ENCODE measurements at places on chromosomes 6 and 20.

DNA sequence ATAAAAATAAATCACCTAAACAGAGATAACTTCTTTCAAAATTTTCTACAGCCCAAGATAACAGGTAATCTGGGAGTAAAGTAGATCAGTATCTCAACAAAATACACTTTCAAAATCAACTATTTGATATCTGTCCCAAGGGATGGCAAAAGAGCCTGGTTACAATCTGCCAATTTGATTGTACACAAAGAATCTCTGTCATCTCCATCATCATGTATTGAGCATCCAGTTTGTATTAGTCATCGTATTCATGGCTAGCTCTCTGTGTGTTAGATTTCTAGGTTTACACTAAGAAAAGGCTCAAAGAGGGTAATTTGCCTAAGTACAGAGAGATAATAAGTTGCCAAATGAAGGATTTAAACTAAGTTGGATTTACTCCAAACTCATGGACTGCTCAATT, 329.0 kb upstream of the NRSN1 start:
- no peak for DNase-seq

GRCh38 chr20:2652724-2653555, 508 bp downstream of the NOP56 start:
- DNase-seq: peak; percentile 39

DNA sequence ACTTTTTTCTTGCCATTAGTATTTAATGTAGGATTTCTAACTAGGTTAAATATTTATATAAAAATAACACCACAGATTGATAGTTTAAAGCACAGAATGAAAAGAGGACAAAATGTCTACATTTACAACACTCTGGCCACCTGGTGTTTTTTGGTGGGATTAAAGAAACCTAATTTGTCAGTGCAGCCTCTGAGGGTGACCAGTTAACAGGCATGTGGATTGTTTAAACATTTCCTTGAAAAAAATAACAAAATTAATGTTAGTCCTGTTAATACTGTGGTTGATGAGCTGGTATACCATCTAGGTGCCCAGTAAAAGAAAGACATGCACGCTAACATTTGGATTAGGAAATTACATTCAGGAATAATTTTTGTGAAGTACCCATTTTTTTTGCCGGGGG, 8.8 kb downstream of the SLC9A8 start:
- DNase-seq: no peak

GRCh38 chr6:66538551-66539135, 831.6 kb upstream of the EYS start:
- no peak for DNase-seq

DNA sequence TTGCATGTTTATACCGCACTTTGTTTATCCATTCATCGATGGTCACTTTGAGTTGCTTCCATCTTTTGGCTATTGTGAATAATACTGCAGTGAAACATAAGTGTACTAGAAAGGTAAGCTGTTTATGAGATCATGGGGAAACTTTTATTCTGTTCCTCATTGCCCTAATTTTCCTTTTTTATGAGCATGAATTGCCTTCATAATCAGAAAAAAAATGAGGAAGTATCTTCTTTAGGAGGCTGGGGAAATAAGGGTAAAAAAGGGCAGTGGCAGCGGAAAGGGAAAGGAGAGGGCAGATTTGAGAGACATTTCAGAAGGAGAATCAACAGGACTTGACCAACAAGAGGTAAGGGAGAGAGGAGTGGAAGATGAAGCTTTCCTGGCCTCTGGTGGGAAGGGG, 14.3 kb upstream of the SERINC3 start:
- DNase-seq: no peak

DNA sequence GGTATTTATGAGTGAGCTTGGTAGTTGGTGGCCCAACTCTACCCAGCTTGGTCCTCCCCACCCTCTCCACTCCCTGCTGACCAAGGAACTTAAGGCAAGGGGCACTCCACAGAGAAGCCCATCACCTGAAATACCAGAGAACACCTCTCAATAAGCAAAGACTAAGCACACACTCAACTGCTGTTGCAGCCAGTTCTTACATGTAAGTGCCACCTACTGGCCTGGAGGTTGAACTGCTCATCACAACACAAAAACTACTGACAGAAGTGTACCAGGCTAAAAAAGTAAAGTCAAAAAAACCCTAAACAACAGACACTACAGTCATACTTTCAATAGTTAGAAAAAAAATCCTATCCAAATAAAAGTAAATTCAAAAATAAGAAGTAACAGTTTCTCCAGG, 146.2 kb downstream of the FAM83B start:
- no peak for DNase-seq

DNA sequence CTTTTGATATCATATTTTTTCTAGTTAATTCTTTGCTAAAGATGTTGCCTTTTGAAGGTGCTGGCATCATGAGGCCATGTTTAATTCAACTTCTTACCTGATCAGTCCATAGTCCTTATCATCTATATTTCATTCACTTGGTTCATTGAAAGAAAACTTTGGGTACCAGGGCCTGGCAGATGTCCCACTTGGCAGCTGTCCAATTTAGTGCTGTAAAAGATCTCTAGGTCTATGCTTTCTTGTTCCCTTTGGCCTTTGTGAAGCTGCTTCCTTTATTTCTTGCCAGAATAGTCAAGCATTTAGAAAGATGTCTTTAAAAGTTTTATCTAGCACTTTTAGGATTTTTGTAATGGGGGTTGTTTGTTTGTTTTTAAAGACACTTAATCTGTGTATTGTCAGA, 61.7 kb upstream of the EYA4 start:
- no peak for DNase-seq

GRCh38 chr6:26158581-26159356, 71.5 kb downstream of the HFE start:
- peak; percentile 16 for DNase-seq

DNA sequence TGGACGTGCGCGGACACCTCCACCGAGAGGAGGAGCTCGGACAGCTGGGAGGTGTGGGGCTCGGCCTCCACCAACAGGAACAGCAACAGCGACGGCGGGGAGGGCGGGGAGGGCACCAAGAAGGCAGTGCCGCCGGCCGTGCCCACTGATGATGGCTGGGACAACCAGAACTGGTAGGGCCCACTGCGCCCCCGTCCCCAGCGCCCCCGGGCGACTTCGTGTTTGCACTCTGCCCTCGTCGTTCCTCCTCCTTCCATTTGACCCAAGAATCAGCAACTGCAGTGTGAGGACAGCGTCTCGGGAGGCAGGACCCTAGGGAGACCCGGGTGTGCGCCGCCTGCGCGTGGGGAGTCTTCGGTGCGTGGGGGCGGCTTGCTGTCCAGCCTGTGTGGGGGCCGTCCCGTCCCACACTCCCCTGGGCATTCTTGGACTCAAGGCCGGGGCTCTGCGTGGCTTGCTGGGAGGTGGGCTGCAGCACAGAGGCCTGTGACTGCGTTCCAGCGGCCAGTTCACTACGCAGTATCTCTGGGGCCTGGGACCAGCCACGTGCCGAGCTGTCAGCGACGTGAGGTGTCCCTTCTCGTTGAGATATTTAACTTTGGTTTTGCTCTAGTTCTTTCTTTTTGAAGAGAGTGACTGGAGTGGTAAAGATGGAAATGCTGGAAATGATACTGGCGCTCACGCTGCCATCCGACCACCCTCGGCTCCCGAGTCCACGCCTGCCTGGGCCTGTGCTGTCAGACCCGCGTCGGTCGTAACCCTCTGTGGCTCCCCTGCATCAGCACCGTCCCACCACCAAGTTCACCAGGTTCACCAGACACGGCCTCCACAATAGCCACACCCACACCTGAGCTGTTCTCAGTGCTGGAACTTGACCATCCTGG, 5.0 kb upstream of the COL20A1 start:
- no peak for DNase-seq

DNA sequence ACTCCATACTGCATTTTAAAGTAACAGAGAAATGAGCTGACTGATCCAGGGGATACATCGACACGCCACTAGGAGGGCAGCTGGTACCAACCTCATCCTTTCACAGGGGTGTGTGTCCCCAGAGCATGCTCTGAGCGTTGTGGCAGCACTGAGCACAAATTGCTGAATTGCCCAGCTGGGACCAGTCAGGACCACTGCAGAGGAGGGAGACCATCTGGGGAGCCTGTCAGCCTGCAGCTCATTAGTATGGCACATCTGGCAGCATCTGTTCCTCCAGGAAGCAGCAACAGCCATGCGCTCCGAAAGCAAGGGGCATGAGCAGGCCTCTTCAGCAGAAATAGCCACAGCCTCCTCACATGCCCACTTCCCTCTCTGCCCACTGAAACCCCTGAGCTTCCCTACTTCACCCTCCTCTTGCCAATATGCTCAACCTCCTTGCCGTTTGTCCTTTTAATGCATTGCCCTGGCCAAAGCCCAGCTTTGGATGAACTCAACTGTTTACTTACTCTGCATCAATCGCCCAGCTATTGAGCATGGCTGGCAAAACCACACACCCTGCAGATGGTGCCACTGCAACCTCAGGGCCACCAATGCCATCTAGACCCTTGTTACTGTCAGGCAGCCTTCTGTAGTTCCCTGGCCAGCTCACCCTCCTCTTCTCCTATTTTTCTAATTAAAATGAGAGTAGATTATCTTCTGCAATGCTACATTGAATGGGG, 77.6 kb upstream of the NEDD9 start:
- no peak for DNase-seq

DNA sequence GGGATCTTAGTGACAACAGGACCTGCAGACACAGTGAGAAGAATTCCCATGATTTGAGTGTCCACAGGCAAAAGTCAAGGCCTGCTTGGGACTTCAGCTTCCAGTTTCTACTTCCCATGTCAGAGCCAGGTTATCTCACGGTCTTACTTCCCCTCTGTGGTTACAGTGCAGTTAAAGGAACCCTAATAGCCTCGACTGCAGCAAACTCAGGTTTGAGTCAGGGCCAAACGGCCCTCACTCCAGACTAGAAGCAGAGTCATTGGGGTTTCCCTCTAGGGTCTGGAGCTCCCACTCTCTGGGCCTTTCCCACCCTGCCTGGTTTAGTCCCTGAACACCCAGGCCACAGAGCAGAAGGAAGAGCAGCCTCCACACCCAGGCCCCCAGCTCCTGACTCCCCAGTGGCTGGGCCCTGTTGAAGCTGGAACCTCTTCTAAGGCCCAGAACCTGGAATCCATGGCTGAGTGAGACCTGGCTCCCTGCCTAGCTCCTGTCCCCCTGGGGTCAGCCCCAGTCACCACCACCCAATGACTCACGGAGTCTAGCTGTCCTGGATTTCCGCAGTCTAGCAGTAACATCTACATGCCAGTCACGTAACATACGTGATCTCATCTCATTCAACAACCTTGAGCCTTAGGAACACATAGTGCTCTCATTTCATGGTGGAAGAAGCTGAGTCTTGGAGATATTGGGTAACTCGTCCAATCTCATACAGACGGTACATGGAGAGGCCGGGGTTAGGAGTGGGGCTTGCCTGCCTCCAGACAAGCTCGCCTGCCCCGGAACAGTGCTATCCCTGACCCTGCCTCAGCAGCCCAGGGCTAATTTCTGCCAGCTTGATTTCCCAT, 9.2 kb upstream of the GHRH start:
- DNase-seq: no peak

- no peak for DNase-seq
Observed at GRCh38 chr6:112085286-112086065, 1.8 kb downstream of the TUBE1 start.

DNA sequence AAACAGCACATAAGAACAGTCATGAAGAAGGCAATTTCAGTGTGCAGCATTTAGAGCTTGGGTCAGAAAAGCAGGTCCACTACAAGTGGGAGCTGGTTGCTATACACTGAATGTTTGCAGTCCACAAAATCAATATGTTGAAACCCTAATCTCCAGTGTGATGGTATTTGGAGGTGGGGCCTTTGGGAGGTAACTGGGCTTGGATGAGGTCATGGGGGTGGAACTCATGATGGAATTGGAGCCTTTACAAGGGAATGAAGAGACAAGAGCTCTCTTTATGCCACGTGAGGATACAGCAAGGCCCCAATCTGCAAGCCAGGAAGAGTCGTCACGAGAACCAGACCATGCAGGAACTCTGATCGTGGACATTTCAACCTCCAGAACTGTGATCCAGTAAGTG, 216.7 kb upstream of the SLC35B3 start:
- no peak for DNase-seq

- no peak for DNase-seq
Observed at GRCh38 chr20:706366-706885, 30.8 kb upstream of the SCRT2 start.

- no peak for DNase-seq
Observed at GRCh38 chr6:12383448-12383847, 93.3 kb downstream of the EDN1 start.

GRCh38 chr6:26016963-26017631, 54.5 kb downstream of the TRIM38 start:
- DNase-seq: no peak

DNA sequence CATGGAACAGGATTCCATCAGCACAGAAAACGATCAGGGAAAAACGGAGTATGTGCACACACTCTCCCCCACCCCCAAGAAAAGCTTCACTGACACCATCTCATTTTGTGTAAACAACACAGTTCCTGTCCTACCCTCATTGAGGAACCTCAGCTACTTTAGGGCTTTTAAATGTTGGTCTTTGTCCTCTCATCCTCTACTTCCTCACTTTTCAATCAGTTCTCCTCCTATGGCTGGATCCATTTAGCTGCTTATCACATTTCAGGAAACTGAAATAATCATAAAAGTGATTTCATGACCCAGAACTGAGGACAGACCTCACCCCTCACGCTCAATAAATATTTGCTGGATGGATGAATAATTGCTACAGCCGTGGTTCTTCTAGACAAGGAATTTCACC, 33.1 kb upstream of the PNRC1 start:
- DNase-seq: no peak

- DNase-seq: no peak
Observed at GRCh38 chr20:1838556-1839279, 56.5 kb upstream of the SIRPA start.

- DNase-seq: no peak
Observed at GRCh38 chr6:42978487-42978838, 518 bp downstream of the PEX6 start.

- no peak for DNase-seq
Observed at GRCh38 chr6:55512904-55513303, 66.1 kb downstream of the HMGCLL1 start.

GRCh38 chr20:13424174-13424833, 203.2 kb downstream of the ISM1 start:
- no peak for DNase-seq

- no peak for DNase-seq
Observed at GRCh38 chr6:132736239-132736638, 21.5 kb downstream of the VNN2 start.

- no peak for DNase-seq
Observed at GRCh38 chr6:154471609-154472362, 38.7 kb downstream of the CNKSR3 start.

GRCh38 chr6:116512734-116513133, 1.3 kb downstream of the CALHM5 start:
- no peak for DNase-seq

- peak; percentile 54 for DNase-seq
Observed at GRCh38 chr6:111087871-111088667, 766 bp downstream of the SLC16A10 start.

DNA sequence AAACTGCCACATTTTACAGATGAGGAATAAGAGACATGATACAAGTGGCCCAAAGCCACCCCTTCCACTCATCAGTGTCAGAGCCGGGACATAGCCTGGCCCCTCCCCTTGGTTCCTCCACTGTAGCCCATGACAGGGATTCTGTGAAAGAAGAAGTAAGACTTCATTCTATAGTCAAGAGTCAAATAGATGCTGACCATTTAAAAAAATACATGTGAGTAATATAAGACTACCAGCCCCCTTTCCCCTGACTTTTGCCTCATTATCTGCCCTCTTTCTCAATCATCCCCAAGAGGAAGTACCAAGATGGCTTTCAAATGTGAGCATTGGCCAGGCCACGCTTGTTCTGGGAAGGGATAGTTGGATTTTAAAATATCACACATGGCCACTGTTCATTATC, 57.8 kb upstream of the TAB2 start:
- DNase-seq: no peak

GRCh38 chr20:24066076-24066700, 77.6 kb upstream of the GGTLC1 start:
- peak; percentile 10 for DNase-seq

Measured in stimulated activated CD4-positive, alpha-beta T cell treated with anti-CD3 and anti-CD28 coated beads, Interleukin-2, amount 100 ng/mL, for 4 hours (primary cell).